ENCODE measurements at places on chromosomes 2 and 18.

GRCh38 chr2:53021292-53021691, 746.3 kb upstream of the CHAC2 start:
- no peak for DNase-seq

- no peak for DNase-seq
Observed at GRCh38 chr2:204264085-204264553, 281.2 kb upstream of the PARD3B start.

DNA sequence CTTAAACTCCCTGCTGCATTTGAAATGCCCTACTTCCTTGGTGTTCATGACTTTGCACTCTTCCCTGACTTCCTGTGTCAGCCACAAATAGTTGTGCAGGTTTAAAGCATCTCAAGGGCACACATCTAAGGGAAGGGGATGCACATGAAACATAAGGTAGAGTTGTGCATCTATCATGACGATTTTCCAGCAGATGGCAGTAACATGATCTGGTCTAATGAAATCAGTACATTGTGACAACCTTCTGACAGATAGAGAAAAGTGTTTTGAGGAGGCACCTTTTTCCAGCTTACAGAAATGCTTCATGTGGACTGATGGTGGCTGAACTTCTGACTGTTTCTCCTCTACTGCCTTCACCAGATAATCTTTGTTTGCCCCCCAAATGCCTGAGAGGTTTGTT, 238.9 kb downstream of the XIRP2 start:
- peak; percentile 13 for DNase-seq

DNA sequence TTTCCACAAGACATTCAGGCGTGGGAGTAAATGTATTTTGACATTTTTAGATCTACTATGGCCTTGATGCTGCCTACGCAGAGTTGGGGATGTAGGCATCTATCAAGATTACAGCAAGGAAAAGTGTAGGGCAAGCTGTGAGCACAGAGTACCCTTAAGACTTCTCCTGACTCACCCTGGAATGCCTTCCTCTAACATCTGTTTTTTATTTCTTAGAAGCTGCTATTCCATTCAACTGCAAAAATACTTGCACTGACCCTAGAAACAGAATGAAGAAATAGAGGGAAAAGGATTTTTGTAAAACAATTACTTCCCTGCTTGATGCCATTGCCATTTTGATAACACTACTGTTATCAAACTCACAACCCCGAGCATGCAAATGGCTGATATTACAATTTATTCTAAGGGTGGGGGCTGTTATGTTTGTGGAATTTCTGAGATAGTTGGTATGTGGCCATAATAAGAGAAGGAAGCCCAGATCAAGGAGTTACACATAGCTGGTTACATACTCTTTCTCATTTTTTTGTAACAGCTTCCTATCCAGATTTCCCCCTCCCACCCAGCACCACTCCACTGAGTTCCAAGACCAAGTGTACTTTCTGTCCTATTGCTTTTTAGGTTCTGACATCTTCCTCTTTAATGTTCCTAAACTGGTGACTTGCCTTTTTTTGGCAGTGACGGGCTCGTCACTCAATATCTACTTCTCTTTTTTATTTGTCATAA, 6.0 kb upstream of the ROCK1 start:
- DNase-seq, result peak; percentile 93

DNA sequence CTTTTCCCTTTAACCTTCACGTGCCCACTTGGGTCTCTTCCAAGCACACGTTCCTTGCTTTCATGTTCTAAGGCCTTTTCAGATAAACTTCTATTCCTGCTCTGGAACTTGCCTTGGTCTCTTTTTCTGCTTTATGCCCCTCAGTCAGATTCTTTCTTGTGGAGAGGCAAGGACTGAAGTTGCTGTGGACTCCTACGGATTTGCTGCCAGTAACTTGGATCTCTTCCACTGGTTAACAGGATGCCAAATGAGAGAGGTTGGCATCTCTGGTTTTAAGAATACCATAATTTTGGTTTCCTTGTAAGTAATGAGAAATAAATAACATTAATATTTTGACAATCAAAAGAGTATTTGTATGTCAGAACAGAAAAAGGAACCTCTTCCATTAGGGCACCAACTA, 33.0 kb downstream of the COMMD1 start:
- no peak for DNase-seq

DNA sequence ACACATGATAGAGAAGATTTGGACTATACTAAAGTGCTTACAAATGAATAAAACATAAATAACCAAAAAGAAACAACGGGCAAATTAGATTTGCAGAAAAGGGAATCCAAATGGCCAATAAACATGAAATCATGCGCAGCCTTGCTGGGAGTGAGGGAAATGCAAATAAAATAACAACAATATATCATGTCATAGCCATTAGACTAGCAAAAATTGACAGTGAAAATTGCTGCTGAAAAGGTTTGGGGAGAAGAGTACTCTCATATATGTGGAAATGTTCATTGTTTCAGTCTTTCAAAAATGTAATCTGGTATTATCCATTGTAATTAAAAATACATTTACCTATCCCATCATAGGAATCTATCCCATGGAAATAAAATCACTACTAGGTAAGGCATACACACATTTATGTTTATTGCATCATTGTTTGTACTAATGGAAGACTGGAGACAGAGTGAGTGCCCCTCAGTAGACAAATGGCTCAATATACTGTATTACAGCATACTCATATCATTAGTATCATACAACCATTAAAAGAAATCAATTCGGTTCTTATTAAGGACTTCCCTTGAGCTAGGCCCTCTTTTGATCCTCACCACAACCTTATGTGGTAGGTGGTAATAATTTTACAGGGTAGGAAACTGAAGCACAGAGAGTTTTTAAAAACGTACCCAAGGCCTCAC, 94.1 kb upstream of the MSTN start:
- no peak for DNase-seq

GRCh38 chr2:46367286-46367685, 70.1 kb downstream of the EPAS1 start:
- DNase-seq, result no peak

DNA sequence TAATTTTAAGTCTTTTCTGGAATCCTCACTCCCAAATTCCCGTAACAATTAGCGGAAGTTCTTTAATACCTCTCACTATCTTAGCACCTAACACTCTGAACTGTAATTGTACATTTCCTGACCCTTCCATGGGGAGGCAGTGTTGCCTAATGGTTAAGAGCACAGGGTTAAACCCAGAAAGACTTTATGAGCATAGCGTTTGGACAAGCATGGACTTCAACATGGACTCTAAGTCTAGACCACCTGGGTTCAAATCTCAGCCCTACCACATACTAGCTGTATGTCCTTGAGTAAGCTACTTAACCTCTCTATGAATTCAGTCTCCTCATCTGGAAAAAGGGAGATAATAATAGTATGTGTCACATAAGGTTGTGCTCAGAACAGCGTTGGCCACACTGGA, 13.0 kb downstream of the ANTXR1 start:
- peak; percentile 71 for DNase-seq

DNA sequence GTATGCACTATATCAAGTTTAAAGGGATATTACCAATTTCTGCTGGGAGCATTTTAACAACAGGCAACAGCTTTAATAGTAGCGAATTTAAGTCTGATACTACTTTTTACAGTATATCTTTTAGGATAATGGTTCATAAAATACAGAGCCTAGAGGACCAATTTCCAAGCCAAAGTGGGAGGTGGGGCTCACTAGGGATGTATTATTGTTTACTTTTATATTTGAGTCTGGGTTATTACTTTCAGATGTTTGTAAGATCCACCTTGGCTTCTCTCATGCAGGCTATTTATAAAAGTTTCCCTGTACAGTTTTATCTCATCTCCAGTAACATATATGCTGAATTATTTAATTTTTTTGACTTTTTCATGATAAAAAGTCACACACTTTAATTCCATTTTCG, 242.0 kb downstream of the CMPK2 start:
- DNase-seq, result no peak

GRCh38 chr18:34928754-34929335, 112.4 kb upstream of the MAPRE2 start:
- DNase-seq, result no peak

DNA sequence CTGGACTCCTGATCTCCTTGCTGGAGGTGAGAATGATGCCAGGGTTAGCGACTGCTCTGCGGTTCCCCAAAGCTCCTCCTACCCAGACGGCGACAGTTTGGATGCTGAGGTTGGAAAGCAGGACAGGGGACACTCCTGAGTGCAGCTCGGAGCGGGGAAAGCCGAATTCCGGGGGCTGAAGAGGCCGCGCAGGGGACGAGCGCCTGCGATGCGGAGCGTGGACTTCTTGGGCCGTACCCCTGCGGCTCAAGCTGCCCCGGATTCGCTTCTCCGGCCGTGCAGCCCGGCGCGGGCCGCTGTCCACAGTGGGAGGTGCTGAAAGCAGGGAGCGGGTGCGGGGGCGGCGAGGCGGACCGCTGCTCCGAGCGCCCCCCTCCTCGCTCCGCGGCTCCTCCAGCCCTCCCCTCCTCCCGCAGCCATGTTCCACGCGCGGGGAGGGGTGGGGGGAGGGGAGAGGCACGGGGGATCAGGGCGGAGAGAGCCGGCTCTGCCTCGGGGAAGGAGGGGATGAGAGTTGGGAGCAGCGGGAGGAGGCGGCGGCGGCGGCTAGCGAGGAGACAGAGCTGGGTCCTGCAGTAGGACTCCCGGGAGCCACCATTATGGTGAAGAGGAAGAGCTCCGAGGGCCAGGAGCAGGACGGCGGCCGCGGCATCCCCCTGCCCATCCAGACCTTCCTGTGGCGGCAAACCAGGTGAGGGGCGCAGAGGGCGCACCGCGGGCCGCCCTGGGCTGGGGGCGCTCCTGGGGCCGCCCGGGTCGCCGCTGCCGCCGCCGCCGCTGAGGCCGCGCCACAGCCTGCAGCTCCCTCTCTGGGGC, at the start of gene UNC80:
Gene UNC80 (plus strand): TSS at position 359 of the 816 bp plus-strand sequence. CDS start 241 bp downstream, at position 600.
- no peak for DNase-seq

GRCh38 chr2:86783615-86784339, 6.9 kb downstream of the CD8A start:
- peak; percentile 1 for DNase-seq

DNA sequence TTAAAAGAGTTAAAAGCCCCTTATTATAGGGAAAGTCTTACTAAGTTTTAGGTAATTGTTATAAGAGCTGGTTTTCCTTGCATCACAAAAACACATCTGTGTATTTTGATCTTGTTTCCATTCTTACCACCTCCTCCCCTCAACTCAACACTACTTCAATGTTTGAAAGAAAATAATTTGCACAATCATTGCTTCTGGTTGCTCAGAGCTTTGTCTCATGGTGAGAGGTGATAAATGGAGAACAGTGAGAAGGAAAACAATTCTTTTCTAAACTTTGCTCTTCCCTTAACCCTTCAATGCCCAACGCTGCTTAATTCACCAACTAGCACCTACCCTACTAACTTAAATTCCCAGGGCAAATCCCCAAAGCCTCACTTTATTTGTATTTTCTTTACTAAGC, 268.1 kb upstream of the LINC00305 start:
- DNase-seq, result no peak

DNA sequence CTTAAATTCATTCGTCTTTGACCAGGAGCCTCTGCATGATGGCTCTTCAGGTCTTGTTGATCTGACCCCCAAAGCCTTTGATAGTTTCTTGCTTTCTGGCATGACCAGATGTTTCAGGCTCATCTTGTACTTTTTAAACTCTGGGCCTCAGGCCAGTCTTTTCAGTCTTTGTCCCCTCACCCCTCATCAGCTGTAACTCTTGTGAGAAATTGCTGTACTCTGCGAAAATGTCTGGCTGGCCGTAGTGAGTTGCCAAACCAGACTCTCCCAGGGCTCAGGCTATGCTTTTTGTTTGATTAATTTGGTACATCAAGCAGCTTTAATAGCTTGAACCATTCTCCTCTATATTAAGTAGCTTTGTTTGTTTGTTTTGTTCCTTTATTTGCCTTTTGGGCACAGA, 75.9 kb downstream of the BABAM2 start:
- no peak for DNase-seq

Data from inflammatory macrophage (primary cell).